ENCODE measurements at places on chromosomes 7 and 10.

GRCh38 chr7:24825931-24826661 lies 68.8 kb upstream of the GSDME start:
- DNase-seq = no peak

- no peak for DNase-seq
These were observed 303.3 kb downstream of the SUGCT start for GRCh38 chr7:40437936-40438634.

- DNase-seq = no peak
These were observed 48.8 kb upstream of the SLC35B4 start for GRCh38 chr7:134365341-134366054.

- DNase-seq = no peak
These were observed 1.5 kb upstream of the C1GALT1 start for GRCh38 chr7:7180725-7181449.

DNA sequence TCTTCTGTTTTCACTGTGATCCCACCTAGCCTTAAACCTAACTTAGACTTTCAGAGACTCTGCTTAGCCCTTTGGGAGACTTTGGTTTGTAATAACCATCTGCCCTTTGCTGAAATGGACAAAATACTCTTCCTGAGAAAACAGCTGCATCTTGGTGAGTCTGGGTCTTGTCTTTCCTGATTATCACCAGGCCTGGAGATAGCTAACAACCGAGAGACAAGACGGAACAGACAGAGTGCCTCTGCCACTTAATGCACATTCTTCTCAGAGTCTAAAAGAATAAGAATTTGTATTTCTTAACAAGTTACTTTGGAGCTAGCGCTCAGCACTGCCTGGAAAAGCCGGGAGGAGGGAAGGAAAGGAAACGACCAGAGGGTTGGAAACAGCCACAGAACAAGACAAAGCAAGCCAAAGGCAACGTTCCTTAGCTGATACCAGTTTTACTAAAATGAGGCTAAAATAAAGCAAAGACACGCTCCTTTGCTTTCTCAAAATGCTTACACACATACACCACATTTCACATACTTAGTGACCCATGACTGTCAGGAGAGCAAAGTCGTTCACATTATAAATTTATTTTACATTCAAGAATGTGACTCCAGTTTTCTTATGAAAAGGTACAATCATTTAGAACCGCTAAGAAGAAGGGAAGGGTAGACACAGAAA lies 70.3 kb upstream of the DGKI start:
- DNase-seq = no peak

DNA sequence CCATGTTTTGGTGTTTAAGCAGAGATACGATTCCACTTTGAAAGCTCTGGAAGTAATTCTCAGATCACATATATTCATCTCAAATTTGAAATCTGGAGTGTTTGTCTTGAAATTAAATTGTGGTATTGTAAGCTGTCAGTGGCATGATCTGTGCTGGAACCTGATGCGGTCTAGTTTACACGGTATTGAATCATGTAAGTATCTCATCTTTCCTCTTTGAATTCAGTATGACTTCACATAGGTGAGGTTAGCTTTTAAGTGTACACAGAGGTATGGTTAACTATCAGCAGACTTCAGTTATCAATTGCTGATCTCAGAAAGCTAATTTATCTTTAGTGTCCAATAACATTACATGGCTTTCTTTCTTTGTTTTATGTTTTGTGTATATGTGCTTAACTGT lies 155.2 kb downstream of the MGMT start:
- no peak for DNase-seq

DNA sequence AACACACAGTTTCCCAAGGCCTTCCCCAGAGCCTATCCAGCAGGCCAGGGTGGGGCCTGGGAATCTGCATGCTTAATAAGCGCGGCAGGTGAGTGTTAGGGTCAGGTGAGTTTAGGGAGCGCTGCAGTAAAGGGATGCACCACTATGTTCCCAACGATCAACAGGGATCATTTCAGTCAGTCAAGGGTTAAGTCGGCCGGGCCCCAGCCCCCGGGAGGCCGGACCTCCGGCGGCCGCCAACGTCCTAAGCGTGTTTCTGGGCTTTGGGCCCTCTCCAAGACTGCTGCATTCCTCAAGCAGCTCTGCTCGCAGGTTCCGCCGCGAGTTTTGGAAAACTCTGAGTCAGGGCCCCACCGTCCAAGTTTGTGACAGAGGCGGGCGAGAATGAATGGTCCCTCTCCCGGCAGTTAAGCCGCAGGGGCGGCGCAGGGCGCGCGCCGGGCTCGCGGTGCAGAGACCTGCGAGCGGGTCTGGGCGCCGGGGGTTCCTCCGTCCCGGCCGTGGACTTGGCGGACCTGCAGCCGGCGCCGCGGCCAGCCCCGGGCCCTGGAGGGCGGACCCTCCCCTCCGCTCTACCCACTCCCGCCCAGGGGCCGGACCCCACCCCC lies 81.6 kb downstream of the ARHGAP22 start:
- DNase-seq = no peak

GRCh38 chr7:66629222-66630062 lies 761 bp downstream of the KCTD7 start:
- DNase-seq = no peak

DNA sequence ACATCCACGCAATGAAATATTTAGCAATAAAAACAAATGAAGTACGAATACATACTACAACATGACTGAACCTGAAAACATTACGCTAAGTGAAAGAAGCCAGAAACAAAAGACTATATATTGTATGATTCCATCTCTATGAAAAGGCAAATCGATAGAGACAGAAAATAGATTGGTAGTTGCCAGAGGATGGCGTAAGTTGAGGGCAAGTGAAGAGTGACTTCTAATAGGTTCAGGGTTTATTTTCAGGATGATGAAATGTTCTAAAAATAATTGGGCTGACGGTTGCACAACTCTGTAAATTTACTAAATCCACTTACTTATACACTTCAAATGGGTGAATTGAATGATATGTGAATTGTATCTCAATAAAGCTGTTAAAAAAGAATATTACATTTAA lies 39.5 kb upstream of the TECTB start:
- DNase-seq = no peak

DNA sequence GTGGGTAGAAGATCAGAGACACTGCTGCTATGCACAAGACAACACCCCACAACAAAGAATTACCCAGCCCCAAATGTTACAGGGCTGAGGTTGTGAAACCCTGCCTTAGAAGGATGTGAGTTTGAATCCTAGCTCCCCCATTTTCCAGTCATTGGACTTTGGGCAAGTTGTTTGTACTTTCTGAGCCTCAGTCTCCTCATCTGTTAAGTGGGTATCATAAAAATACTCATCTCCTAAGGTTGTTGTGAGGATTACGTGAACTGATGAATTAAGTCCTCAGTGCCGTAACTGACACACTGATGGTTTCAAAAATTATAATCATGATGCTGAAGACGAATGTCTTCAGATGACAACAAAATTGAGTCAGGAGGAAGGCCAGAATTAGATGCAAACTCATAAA lies 30.3 kb downstream of the RHOBTB1 start:
- DNase-seq = no peak

DNA sequence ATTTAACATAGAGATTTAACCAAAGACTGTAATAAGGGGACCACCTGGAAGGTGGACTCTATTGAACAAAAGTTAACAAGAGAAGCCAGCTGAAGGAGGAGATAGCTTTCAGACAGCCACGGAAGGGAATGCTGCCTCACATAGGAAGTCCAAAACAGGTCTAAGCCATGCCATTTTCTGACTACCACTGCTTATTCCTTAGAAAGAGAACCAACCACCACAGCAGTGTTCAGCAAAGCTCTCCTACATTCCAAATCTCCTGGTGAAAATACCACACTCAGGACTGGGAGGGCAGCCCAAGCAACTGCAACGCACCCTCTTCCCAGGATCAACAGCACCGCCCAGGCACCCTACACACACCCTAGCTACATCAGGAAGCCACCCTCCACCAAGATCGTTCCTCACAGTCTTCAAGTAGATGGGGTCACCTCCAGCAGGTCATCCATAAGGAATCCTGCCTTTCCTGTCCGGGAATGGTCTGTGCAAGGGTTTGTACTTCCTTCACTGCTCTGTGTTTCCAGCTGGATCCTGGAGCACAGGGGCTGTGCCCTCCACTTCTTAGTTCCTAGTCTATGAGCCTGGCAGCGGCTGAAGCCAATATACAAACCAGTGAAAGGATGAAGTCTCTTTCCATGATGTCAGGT lies 2.5 kb downstream of the KIAA1549 start:
- DNase-seq = no peak

DNA sequence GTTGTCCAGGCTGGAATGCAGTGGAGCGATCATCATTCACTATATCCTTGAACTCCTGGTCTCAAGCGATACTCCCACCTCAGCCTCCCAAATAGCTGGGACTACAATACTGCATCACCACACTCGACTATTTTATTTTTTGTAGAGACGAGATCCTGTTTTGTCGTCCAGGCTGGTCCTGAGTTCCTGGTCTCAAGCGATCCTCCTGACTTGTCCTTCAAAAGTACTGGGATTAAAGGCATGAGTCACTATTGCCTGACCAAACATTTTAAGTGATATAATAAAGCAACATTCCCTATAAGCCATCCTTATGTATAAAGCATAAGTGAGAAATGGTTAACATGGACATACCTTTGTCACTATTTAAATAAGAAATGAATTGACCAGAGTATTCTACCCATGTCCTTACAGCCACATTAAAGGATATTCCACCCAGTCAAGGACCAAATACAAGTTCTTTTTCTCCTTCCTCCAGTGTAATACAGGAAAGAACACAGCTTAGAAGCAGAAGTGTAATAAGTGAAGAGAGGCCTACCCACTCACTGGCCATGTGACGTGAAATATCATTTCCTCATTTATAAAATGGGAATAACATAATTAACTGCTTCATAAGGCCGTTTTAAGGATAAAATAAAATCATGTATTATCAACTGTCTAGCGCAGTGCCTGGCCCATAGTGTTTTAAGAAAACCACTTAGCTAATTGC lies 82.0 kb downstream of the DOCK4 start:
- no peak for DNase-seq

GRCh38 chr10:24041834-24042233 lies 167.1 kb upstream of the KIAA1217 start:
- DNase-seq = no peak

DNA sequence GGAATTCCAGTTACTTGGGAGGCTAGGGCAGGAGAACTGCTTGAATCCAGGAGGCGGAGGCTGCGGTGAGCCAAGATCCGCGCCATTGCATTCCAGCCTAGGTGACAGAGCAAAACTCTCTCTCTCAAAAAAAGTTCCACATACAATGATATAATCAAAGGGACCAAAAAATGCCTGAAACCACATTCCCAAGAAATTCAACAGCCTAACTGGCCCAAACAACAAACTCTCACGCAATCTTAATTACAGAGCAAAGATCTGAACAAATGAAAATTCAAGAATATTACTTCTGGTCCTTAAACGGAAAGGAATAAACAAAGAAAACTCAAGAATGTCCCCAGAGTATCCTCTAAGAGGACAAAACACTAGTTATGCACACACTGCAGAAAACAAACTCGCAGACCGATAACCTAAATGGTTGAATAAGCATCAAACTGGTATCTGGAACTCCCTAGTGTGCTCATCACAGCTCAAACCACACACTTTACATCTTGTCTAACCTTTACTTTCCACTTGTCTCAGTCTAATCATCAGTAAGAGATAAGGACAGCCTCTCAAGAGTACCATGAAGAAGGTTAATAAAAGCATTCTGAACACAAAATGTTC lies 3.7 kb downstream of the OGA start:
- DNase-seq = no peak

GRCh38 chr10:102314801-102315200 lies 69.5 kb downstream of the GBF1 start:
- no peak for DNase-seq

- DNase-seq = no peak
These were observed 52.8 kb upstream of the SEMA3E start for GRCh38 chr7:83701736-83702135.

- DNase-seq = no peak
These were observed 15.3 kb downstream of the GNAT3 start for GRCh38 chr7:80496586-80496985.

DNA sequence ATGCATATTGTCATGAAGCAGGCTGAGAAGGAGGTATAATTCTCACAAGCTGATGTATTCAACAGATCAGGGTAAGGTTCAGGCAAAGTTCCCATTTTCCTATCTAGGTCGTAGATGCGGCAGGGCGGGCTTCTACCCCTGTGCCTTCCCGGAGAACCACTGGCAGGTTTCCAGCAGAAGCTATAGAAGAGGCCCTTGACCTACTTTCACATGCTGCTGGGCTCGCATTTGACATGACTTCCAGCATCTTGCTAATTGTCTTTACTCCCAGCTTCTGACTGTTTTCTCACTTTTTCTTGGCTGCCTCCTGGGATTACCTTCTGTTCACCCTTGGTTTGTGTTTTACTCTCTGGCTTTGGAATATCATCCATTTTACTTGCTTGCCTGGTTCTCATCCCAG lies 32.6 kb upstream of the ORC5 start:
- DNase-seq = no peak

DNA sequence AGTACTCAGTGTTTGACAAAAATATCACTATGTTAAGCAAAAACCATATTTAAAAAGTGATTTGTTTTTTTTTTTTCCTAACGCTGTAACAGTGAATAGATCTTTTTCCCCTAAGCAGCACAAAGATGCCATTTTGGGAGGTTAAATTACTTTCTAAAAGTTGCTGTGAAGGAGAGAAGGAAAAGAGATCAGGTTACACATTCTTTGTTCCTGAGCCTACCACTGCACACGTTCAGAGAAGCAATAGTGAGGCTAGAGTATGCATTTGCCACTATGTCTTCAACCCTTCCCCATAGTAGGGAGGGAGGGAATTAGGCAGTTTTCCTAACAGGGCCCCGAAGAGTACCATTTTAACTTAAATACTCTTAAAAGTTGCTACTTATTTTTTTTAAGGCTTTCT lies 38.9 kb downstream of the BMPR1A start:
- DNase-seq = no peak

- DNase-seq = no peak
These were observed 40.7 kb downstream of the USP6NL start for GRCh38 chr10:11570751-11571150.

- DNase-seq = no peak
These were observed 129.1 kb downstream of the USP6NL start for GRCh38 chr10:11482306-11482705.

- no peak for DNase-seq
These were observed 150.3 kb upstream of the CHST15 start for GRCh38 chr10:124243702-124244121.

GRCh38 chr10:131195558-131196159 lies 115.9 kb downstream of the TCERG1L start:
- DNase-seq = no peak

DNA sequence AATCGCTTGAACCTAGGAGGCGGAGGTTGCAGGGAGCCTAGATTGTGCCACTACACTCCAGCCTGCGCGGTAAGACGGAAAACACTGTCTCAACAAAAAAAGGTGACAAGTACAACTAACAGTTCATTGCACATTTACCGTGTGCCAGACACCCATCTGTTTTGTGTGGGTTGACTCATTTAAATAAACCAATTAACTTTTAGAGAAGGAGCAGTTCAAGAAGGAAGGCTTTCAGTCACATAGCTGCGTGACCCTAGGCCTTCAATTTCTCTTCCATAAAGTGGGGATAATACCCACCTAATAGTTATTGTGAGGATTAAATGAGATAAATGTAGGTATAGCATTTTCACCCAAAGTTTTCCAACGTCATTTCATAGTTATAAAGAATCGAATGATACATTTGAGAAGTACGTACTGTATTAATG lies 52.3 kb upstream of the KDM7A start:
- DNase-seq = peak; percentile 36

- no peak for DNase-seq
These were observed 355.2 kb downstream of the TNS3 start for GRCh38 chr7:47226696-47227095.
